GDM1 (cell line): ENCODE measurements at places on chromosomes 3 and 15.

- DNase-seq, result no peak
Observed at GRCh38 chr3:74041068-74041675, 416.4 kb upstream of the PDZRN3 start.

GRCh38 chr3:30711151-30711550 is 104.8 kb downstream of the TGFBR2 start:
- no peak for DNase-seq

DNA sequence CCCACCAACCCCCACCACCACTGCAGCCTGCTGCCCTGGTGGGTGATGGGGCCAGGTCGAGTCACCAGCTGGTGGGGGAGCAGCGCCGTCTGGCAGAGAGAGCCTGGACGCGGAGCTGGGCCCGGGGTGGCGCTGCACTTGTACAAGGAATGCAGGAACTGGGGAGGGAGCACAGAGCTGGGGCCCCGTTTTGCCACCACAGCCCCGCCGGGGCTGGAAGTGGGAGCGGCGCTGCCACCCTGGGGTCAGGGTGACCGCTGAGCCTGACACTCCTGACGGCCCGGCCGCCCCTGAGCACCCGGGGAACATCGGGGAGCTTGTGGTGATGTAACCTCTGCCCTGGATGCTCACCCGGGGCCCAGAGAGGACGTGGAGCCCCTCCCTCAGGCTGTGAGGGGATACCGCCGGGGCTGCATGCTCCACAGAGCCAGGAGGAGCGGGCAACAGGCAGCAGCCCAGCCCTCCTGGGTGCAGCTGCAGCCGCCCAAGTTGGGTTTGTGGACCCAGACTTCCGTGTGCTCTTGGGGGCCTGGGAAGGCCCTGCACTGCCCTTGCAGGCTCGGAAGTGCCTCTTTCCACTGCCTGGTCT is 32.6 kb upstream of the IREB2 start:
- DNase-seq, result no peak

GRCh38 chr3:28777806-28778475 is 429.3 kb upstream of the AZI2 start:
- DNase-seq, result no peak

DNA sequence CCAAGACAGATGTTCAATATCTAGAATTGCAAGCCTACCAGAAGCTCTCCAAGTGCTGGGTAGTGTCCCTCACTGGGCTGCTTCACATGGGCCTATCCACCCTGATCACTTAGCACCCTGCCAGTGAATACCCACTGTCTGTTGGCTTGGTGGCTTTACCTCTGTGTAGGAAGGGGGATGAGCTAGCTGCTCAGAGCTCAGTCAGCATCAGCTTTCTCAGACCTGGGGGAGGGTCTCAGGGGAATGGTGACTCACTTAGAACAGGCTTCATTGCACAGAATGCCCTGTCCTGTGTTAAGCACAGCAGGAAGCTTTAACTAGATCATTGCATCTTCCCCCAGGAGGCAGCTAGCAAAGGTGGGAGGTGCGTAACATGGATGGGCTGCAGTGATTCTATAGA is 209.8 kb downstream of the PDCD6IP start:
- no peak for DNase-seq

- peak; percentile 5 for DNase-seq
Observed at GRCh38 chr3:21752749-21753347, 1.8 kb upstream of the ZNF385D start.

GRCh38 chr3:155595371-155595770 is 149.5 kb downstream of the PLCH1 start:
- DNase-seq, result no peak

DNA sequence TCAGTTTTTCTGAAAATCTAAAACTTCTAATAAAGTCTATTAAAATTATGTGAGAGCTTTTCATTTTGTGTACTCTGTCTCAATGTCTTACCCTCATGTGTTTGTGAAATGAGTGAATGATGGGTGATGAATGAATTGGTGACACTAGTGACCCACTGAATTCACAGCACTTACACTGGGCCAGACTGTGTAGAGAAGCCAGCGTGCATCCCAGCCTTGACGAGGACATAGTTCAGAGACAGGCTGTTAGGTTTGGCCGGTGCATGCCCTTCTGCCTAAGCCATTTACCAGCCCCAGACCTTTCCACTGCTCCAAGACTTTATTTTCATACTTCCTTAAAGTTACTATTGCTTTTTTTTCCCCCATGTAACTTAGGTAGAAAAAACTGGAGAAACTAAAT is 38.8 kb downstream of the FBXO22 start:
- no peak for DNase-seq

DNA sequence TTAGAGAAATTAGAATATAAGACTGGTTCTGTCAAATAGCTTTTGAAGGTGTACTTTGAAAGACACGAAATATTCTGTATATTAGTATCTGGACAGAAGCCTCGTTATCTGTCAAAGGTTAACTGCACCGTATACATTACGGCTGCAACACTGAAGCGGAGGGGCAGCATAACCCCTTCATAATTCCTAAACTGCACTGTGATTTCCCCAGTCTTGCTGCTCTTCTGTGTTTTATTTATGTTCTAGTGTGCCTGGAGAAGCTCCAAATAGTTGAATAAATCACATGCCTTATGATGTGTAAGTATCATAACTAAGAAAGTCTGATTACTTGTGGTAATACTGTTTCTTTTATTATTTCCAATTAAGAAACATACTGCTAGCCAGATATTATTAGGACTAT is 285.7 kb upstream of the ROBO2 start:
- no peak for DNase-seq

GRCh38 chr3:161072751-161073150 is 32.4 kb downstream of the B3GALNT1 start:
- no peak for DNase-seq

- no peak for DNase-seq
Observed at GRCh38 chr3:114462750-114463149, 168.9 kb downstream of the TIGIT start.

GRCh38 chr15:68372291-68372811 is 59.6 kb downstream of the ITGA11 start:
- no peak for DNase-seq

GRCh38 chr3:113251817-113252216 is 40.5 kb downstream of the BOC start:
- no peak for DNase-seq

DNA sequence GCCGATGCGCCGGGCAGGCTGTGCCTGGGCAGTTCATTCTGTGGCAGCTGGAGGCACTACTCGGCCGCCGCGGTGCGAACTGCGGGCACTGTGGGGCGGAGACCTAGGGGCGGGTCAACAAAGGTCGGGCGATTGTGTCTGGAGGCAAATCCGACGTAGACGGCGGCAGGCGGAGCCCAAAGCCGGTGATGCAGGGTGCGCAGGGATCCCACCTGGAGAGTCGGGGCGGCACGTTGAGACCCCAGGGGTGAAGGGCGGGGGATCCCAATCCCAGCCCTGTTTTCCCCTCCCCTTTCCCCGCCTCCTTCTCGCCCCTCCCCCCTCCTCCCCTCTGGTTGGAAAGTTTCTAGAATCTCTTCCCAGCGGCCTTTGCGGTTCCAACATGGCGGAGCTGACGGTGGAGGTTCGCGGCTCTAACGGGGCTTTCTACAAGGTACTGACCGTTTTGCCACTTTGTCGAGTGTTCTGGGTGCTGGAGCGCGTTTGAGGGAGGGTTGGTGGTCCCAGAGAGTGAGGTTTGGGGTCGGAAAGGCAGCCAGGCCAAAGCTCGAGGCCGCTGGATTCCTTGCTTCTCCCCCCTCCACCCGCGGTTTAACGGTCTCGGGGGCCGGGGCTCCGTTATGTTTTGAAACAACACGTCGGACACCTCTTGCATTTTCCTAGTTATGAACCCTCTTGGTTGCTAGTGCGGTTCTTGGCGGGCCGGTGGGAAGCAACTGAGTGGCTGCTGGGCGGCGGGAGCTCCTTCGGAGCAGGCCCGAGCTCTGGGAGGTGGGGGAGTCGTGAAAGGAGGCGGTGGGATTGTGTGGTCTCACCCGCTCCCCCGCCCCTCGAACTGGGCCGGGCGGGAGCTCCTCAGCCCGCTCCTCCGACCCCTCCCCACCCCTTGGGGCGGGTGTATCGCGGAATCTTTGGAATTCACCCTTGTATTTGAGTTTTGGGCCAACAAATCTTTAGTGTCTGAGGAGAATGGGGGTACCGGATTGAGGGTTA is at the start of gene FXR1:
Gene FXR1 (plus strand): TSS at position 367 of the 993 bp plus-strand sequence. CDS start 16 bp downstream, at position 383.
- peak; percentile 81 for DNase-seq

- DNase-seq, result no peak
Observed at GRCh38 chr15:59649603-59650002, 7.7 kb downstream of the GTF2A2 start.
